ENCODE measurements at places on chromosomes 3 and 15.

GRCh38 chr15:89939910-89940309, 27.2 kb upstream of the ARPIN start:
- no peak for DNase-seq

DNA sequence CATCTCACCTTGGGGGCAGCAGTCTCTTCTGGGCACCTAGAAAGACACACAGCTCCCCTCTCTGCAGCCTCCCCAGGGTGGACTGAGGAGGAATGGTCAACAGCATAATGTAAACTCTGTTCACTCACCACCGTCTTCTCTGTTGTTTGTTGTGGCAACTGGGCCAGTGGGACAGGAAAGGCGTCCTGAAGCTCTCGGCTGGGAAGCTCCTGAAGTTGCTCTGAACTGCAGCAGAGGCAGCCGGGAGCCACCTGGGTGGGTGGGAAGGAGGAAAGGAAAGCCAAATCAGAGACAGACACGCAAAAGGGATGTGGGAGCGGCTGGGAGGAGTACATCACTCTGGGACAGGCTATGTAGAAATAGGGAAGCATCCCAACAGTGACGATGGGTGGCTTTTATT, 52.7 kb downstream of the MYLK start:
- DNase-seq = no peak

GRCh38 chr15:33080006-33080405, 114.5 kb downstream of the FMN1 start:
- DNase-seq = no peak

- no peak for DNase-seq
Measured at GRCh38 chr3:66297260-66297873, 76.6 kb downstream of the SLC25A26 start.

DNA sequence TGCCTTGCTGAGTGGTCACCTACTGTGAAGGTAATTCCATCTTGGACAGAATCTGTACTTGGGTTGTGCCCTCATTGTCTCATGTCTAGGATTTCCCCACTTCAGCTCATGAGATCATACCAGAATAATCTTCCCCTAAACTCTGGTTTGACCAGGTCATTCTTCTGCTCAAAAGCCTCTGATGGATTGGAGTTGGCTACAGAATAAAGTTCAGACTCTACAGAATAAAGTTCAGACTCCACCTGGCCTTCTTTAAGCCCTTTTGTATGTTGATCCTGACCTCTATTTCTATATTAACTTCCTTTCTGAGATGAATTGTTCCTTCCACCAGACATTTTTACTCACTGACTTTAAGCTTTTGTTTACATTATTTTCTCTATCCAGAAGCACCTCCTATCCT, 6.4 kb upstream of the GLCE start:
- DNase-seq = no peak

DNA sequence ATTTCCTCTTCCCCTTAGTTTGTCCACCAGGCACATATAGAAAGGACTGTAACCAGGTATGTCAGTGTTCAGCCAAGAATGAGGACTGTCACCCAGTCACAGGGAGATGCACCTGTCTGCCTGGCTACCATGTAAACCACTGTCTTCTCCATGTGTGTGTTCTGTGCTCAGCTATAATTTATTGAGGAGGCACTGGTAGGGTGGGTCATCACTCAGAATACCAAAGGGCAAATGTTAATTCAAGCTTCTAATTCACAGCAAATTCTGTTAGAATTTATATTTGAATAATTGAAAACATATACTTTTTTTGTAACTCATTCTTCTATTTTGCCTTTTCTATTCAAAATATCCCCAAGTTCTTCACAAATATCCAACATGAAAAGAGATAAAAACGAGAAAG, 780.4 kb downstream of the MECOM start:
- no peak for DNase-seq

DNA sequence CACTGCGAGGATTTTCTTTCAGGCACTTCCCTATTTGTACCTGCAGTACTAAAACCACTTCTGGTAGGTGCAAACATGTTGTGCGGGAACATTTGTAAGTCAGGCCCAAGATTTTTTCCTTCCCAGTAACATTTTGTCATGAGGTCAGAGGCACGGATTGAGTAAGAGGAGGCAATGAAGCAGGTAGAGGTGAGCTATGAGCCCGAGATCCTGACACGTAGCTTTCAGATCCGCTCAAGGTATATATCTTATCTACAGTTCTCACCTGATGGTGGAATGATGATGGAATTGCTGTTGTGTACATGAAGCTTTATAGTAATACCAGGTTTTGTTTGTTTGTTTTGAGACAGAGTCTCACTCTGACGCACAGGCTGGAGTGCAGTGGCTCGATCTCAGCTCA, 497.5 kb downstream of the NR2F2 start:
- no peak for DNase-seq

DNA sequence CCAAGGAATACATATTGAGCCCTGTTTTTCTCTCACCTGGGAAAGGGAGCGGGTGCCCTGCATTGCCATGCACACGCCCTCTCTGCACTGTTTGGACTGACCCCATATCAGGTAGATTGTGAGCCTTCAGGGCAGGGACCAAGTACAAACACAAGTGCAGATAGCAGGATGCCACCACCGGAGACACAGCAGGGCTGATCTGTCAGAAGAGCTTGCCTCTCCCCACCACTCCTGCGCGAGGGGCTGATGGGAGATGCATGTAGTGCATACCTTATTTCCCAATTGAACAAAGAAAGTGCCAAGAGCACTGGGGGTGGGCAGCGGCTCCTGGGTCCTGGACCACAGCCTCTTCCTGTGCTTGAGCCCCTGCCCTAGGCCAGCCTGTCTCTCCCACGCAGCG, 9.0 kb upstream of the SLCO2A1 start:
- no peak for DNase-seq

DNA sequence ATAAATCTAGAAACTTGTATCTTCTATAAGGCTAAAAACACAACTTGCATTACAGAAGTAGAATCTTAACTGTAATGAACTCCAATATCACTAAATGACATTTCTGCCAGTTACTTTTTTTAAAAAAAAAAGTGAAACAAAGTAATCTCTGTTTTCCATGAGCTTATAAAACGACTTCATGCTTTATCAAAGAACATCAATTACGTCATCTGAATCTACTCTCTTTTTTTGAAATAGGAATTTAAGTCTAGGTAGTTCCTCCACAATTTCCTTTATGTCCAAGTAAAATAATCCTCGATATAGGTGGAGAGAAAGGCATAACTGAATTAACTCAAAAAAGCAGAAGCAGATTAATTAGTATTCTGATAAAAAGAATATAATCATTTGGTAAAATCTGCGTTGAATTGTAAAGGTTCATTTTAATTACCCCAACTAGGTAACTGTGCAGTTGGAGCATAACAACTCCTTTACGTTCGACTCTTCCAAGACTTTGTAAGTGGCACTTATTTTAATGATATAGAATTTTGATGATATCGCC, 1.4 kb downstream of the UACA start:
- DNase-seq = no peak

- DNase-seq = no peak
Measured at GRCh38 chr3:34483311-34483887, 685.0 kb downstream of the PDCD6IP start.

- no peak for DNase-seq
Measured at GRCh38 chr15:96311256-96311955, 19.1 kb upstream of the NR2F2 start.

DNA sequence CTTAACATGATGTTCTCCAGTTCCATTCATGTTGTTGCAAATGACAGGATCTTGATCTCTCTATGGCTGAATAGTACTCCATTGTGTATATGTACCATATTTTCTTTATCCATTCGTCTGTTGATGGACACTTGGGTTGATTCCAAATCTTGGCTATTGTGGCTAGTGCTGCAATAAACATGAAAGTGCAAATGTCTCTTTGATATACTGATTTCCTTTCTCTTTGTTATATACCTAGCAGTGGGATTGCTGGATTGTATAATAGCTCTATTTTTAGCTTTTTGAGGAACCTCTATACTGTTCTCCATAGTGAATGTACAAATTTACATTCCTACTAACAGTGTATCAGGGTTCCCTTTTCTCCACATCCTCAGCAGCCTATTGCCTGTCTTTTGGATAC, 5.9 kb upstream of the RBP2 start:
- no peak for DNase-seq

DNA sequence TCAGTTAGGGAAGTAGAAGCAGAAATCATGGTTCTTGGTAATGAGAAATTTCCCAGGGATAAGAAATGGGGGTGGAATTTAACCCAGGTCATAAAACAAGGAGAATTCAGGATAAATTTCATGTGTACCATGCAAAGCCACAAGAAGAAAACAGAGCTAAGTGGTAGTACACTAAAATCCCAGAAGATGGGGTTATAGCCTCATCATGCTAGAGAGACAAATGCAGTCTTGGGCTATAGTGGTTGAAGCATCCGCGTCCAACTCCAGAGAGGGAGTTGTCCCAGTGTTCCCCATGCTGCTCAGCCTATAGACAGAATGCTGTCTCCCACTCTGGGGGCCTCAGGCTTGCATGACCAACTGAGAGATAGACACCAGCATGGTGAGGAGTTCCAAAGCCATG, 36.2 kb upstream of the CLRN1 start:
- DNase-seq = no peak

GRCh38 chr3:52213901-52214300, 11.5 kb downstream of the TLR9 start:
- DNase-seq = no peak

DNA sequence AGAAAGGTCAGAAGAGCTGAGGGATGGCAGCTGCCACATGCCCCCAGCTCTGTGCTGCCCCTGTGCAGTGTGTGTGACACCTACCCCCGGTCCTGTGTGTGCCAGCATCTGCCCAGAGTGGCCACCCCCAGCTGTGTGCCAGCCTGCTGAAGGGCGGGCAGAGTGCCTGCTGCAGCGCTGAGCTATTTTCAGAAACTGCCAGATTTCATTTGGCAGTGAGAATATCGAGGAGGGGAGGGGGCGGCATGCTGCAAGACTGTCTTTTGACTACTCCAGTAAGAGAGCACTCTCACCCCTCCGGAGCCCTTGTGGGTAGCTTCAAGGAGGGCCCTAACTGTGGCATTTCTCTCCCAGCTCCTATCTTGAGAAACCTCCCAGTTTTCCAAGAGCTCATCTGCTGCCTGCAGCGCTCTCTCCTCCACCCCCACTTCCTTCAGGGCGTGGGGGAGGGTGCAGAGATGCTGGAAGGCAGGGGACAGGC, 25.2 kb upstream of the DOCK3 start:
- no peak for DNase-seq

DNA sequence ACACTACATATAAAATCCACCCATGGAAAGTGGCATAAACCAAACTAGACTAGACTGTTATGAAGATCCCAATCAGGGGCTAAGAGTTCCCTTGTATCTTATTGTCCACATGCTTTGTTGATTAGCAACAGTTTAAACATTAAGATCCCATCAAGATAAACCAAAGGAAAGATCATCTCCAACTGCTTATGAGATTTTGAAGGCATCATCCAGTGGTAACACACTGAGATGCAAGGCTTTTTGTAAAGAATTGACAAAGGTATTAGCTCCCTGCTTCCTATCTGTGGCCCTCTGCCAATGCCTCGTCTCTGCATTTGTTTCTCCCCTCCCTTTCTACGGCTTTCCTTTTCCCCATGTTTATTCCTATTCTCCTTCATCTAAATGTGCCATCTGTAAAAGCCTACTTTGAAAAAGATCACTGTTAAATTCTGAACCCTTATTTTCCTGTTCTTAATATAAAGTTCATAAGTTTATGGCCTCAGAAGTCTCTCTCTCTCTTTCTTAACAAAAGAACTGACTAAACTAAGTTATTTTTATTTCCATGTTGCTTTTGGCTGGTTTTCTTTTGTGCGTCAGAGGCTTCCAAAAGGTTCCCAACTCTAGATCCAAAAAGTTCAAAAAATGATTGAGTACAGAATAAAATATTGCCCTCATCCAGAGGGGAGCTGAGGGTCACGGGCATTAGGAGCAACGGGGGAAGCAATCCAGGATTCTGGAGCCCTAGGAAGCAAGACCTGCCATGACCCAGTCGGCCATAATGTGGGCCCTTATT, 5.5 kb downstream of the PLD1 start:
- no peak for DNase-seq

All from right renal cortex interstitium (tissue), 3 donors.